ENCODE measurements at places on chromosomes 7 and 10.

GRCh38 chr7:6111041-6111440 is 79.9 kb downstream of the ANKRD61 start:
- H3K27ac ChIP-seq: no peak overlapping the region
- DNase-seq: no peak
- H3K4me3 ChIP-seq: no peak overlapping the region

DNA sequence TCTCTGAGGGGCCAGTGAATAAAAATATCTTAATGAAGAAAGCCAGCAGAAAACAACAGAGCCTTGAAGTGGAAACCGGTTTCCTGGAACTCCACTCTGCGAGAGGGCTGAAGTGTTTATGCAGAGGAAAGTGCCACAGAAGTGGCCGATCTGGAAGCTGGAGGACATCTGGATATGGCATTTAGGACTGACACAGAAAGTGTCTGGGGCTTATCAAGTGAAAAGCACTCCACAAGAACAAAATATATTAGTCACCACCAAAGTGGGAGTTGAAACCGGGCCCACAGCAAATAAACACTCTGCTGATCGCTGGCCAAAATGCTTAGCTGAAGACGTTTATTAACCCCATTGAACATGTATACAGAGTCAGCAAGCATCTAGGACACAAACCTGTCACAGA is 7.8 kb downstream of the NOD1 start:
- H3K27ac ChIP-seq: peak overlapping the region; percentile 81
- H3K4me3 ChIP-seq: no peak overlapping the region
- DNase-seq: no peak
- H3K4me1 ChIP-seq: peaks cover 88% of the 10 kb centered on the region

- H3K4me3 ChIP-seq: no peak overlapping the region
- H3K36me3 ChIP-seq: no peaks in the 10 kb centered on the region
- no peak for DNase-seq
- no peaks in the 10 kb centered on the region for H3K4me1 ChIP-seq
- peaks cover 5% of the 10 kb centered on the region for H3K27me3 ChIP-seq
Measured at GRCh38 chr10:78658645-78659597, 409.8 kb upstream of the ZMIZ1 start.

GRCh38 chr10:33967606-33968120 is 633.2 kb upstream of the NRP1 start:
- no peak overlapping the region for H3K4me3 ChIP-seq
- DNase-seq: no peak
- no peaks in the 10 kb centered on the region for H3K27me3 ChIP-seq
- no peaks in the 10 kb centered on the region for H3K4me1 ChIP-seq

- H3K36me3 ChIP-seq: no peaks in the 10 kb centered on the region
- H3K4me3 ChIP-seq: peak overlapping the region; percentile 68
- no peaks in the 10 kb centered on the region for H3K27me3 ChIP-seq
- peak overlapping the region; percentile 83 for H3K27ac ChIP-seq
- no peak for DNase-seq
Measured at GRCh38 chr10:24951201-24952142, 934 bp downstream of the PRTFDC1 start.

DNA sequence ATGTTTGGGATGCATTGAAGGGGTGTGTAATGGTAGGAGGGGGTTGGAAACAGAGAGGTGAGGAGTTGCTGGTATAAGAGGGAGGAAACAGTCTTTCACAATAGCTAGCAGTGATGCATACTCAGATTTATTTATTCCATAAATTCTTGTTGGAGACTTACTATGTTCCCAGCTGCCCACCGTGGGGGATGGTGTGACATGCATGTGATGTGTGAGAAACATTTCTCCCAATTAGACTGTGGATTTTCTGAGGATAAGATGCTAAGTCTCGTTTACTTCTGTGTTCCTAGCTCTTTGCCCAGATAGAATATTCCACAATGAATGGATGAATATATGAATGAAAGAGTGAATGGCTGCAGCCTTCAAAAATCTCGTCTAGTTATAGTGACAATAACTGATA is 23.0 kb upstream of the NEUROD6 start:
- no peak for DNase-seq
- H3K36me3 ChIP-seq: no peaks in the 10 kb centered on the region
- no peak overlapping the region for H3K4me3 ChIP-seq
- H3K27ac ChIP-seq: no peak overlapping the region
- no peaks in the 10 kb centered on the region for H3K27me3 ChIP-seq

DNA sequence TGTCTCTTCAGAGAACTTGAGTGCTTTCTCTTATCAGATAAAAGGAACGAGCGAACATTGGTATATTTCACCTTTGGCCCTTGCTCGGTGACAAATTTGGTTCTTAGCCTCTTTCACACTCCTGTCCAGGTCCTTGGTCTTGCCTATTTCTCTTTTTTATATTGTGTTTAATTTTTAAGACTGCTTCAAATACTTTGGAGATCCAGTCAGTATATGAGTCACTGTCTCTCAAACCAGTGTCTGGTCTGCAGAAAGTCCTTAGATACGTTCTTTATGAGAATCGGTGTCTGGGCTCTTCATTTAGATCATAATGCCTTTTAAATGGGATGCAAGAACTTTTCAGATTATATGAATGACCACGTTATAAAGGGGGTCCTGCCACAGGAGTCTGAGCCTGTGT is 55.0 kb downstream of the PIK3AP1 start:
- no peaks in the 10 kb centered on the region for H3K27me3 ChIP-seq
- peaks cover 24% of the 10 kb centered on the region for H3K36me3 ChIP-seq
- no peak for DNase-seq

DNA sequence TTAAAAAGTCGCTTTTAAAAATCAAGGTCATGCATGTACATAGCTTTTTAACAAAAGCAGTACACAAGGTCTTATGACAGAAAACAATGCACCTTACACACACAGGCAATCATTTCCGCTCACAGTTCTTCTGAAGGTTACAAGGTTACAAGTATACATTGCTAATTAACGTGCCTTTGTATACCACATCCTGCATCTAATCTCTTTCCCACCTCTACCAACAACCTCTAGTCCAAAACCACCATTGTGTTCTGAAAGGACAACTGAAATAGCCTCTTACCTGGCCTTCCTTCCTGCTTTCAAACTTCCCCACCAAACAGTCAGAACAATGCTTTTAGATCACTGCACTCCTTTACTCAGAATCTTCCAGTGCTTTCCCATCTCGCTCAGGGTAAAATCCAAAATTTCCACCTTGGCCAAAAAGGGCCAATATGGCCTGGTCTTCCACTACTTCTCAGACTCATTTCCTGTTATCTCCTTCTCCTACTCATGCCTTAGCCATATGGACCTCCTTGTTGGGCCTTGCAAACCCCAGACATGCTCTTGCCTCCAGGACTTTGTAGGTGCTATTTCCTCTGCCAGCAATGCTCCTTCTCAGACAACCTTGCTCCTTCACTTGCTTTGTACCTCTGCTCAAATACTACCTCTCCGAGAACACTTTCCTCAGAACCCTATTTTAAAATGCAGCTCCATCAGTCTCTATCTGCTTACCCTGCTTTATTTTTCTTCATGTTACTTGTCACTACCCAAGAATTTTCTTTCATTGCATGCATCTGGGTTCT is 205.4 kb downstream of the DNAJC1 start:
- H3K27ac ChIP-seq: peak overlapping the region; percentile 15
- no peaks in the 10 kb centered on the region for H3K27me3 ChIP-seq
- peaks cover 8% of the 10 kb centered on the region for H3K4me1 ChIP-seq
- no peaks in the 10 kb centered on the region for H3K36me3 ChIP-seq

- no peak for DNase-seq
- H3K27ac ChIP-seq: no peak overlapping the region
- H3K36me3 ChIP-seq: no peaks in the 10 kb centered on the region
- H3K4me3 ChIP-seq: no peak overlapping the region
- H3K4me1 ChIP-seq: no peaks in the 10 kb centered on the region
- no peaks in the 10 kb centered on the region for H3K27me3 ChIP-seq
Measured at GRCh38 chr7:42250411-42250810, 13.4 kb upstream of the GLI3 start.

GRCh38 chr10:4607681-4608080 is 218.3 kb upstream of the AKR1E2 start:
- H3K4me1 ChIP-seq: no peaks in the 10 kb centered on the region
- no peak overlapping the region for H3K27ac ChIP-seq
- H3K27me3 ChIP-seq: no peaks in the 10 kb centered on the region
- H3K4me3 ChIP-seq: no peak overlapping the region
- H3K36me3 ChIP-seq: no peaks in the 10 kb centered on the region

DNA sequence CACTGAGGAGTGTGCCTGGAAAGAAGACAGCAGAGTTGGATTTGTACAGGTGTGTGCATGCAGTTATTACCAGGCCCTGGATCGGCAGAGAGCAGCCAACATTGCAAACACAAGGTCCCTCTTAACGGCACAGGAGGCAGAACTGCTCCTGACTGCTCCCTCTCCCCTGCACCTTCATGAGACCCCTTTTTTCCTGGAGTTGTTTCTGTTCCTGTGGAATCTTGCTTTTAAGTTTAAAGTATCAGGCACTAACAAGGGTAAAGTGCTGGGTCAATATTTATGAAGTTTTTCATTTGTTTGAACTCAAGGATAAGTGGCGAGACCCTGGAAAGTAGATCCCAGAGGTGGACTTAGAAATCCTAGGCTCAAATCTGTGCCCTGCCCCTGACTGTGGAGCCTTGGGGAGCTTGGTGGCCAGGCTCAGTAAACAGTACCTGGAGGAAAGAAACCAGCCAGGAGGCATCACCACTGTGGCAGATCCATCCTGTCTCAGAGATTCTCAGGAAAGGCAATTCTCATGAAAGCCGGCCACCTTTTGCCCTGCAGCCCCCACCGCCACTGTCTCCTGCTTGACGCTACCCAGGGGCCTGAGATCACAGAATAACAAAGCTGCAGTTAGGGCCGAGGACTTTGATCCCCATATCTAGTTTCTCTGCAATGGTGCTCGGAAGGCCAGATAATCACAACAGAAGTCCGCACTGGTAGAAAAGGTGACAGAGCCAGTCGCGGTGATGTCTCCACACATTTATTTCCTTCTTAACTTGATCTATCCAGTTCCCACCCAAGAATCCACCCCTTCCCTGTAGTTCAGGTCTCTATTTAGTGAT is 36.7 kb downstream of the DDC start:
- H3K4me3 ChIP-seq: no peak overlapping the region
- H3K27ac ChIP-seq: no peak overlapping the region
- no peak for DNase-seq

DNA sequence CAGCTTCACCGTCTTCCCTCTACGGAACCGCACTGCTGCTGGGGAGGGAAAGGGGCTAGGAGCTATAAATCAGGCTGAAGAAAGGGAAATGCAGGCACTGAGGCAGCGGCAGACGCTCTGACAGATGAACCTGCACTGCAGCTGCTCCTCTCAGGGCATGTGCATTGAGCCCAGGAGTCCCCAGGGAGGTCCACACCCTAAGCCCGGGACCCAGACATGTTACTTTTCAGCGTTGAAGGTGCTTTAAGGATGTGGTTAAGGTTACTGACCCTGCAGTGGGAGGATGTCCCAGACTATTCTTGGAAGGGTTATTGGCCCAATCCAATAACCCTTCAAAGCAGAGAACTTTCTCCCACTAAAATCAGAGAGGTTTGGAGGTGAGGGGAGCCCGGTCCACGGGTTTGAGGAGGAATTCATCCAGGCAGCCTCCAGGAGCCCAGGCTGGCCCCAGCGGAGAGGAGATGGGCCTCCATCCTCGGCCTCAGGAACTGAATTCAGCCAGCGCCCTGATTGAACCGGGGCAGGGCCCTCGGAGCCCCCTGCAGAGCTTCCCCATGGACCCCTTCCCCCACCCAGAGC is 75.4 kb downstream of the ADARB2 start:
- no peaks in the 10 kb centered on the region for H3K4me1 ChIP-seq
- no peak overlapping the region for H3K4me3 ChIP-seq
- peak overlapping the region; percentile 16 for H3K27ac ChIP-seq
- H3K36me3 ChIP-seq: no peaks in the 10 kb centered on the region
- no peaks in the 10 kb centered on the region for H3K27me3 ChIP-seq
- DNase-seq: peak; percentile 86

- DNase-seq: no peak
Measured at GRCh38 chr7:35039343-35039742, 2.1 kb upstream of the DPY19L1 start.

GRCh38 chr7:4934419-4935025 is 24.5 kb downstream of the MMD2 start:
- no peak for DNase-seq
- no peaks in the 10 kb centered on the region for H3K4me1 ChIP-seq
- no peak overlapping the region for H3K27ac ChIP-seq

DNA sequence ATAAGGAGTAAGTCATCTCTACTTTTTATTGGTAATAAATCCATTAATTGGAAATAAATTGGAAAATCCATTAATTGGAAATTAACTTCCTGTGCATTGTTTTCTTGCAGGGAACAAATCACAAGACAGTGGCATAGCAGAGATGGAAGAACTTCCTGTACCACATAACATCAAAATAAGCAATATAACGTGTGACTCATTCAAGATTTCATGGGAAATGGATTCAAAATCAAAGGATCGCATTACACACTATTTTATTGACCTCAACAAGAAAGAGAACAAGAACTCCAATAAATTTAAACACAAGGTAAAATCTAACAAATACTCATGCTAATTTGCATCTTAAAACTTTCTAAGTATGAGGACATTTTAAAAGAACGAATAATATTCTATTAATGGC is 57.8 kb downstream of the PHYHIPL start:
- no peak overlapping the region for H3K27ac ChIP-seq
- no peaks in the 10 kb centered on the region for H3K27me3 ChIP-seq
- no peak for DNase-seq
- no peaks in the 10 kb centered on the region for H3K4me1 ChIP-seq

GRCh38 chr10:86443069-86443468 is 76.5 kb upstream of the GRID1 start:
- no peaks in the 10 kb centered on the region for H3K27me3 ChIP-seq
- H3K27ac ChIP-seq: no peak overlapping the region
- peaks cover 5% of the 10 kb centered on the region for H3K4me1 ChIP-seq
- DNase-seq: no peak
- H3K4me3 ChIP-seq: no peak overlapping the region
- H3K36me3 ChIP-seq: peaks cover 78% of the 10 kb centered on the region

DNA sequence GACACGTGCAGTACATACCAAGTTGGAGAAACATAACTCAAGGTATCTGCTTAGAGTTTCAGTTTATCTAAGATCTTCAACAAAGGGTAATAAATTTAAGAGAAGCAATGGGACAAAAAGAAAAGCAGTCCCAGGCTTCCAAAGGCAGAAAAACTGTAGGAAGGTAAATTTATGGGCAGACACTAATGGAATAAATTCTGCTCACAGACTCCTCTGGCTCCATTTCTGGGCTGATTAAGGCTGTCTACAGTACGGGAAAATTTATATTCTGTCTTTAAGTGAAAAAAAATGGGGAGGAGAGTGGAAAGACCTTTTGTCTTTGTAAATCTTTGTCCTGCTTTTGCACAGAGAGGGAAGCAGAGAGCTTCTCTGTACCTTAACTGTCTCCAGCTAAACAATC is 587.5 kb upstream of the IGFBP3 start:
- DNase-seq: no peak
- H3K36me3 ChIP-seq: no peaks in the 10 kb centered on the region
- no peaks in the 10 kb centered on the region for H3K27me3 ChIP-seq
- H3K27ac ChIP-seq: no peak overlapping the region
- no peaks in the 10 kb centered on the region for H3K4me1 ChIP-seq
- H3K4me3 ChIP-seq: no peak overlapping the region

All from spleen (tissue), 13 donors.